ENCODE measurements at places on chromosomes 6 and 20.

DNA sequence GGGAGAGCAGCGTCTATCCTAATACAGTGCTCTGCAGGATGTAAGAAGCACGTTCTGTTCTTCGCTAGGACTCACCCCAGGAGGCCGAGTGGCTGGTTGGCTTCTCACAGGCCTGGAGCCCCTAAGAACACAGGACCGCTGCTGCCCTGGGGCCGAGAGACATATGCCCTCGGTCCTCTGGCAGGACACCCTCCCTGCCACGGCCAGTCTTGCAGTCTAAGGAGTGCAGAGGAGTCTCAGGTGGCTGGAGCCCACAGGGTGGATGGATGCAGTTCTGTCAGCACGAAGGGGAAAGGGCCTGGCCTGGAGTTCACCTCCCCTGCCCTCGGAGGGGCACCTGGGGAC is 96.5 kb downstream of the SMOC2 start:
- no peak for DNase-seq

DNA sequence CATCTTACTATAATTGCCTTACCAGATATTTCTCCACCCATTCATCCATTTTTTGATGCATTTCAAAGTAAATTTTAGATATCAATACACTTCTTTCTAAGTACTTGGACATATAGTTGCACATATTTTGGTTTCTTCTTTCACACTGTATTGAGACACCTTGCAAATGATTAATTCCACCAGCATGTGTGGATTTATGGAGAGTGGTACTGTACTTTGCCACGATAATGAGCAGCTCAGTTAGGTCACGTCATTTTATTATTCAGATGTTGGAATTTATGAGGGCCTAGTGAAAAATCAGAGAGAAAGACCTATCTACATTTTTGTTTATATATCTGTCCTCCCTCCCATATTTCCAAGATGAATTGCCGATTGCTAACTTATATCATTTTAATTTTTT is 5.3 kb downstream of the NFYA start:
- DNase-seq: no peak

- no peak for DNase-seq
These were observed 47.5 kb upstream of the MPC1 start for GRCh38 chr6:166430269-166430668.

DNA sequence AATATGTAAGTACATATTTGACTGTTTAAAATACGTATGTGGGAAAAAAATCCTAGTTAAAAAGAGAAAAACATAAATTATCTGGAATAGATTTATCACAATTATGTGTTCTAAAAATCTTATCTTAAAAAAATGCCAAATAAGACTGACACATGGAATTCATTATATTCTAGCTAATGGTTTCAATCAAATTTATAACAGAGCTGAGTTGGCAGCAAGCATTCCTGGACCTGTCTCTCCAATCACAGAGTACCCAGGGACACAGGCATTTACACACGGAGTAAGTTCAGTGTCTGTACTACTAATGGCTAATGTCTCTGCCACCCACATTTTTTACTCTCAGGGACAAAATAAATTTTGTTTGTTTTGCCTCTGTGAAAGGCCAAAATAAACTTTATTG is 122.3 kb downstream of the RPS12 start:
- no peak for DNase-seq

DNA sequence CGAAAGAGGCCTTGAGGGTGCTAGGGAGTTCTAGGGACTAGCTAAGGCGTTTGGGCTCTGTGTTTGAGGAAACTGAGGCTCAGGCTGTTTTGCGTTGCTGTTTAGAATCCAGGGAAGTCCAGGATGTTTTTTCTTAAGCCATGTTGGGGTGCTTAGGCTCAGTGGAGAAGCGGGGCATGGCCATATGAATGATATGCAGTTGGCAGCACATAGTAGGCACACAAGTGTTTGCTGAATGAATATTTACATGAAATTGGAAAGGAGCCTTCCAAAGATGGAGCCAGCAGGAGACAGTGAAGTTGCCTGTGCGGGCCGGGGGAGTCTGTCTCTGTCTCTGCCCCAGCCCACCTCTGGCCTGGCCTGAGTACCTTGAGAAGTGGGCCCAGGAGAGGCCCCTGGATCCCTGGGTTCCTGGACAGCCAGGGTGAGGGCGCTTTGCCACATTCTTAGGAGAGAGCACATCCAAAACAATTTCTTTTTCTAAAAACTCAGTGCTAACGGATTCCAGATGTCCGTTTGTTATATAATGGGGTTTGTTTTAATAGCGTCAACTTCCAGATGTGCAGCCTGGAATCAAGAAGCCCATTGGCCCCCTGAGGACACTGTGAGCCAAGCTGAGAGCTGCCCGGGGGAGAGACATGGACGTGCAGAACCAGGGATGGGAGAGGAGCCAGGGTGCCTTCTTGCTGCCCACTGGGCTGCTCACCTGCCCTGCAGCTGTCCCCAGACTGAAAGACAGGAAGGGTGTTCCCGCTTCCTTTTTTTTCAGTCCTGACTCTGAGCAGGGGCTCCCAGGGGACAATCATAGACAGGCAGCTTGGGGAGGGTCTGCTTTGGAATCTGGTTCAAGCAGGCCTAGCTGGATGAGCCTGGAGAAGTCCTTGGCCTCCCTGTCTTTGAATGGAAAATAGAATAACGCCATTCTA is 20.1 kb upstream of the EMILIN3 start:
- DNase-seq: no peak

GRCh38 chr20:35461620-35462019 is 6.2 kb downstream of the CEP250 start:
- DNase-seq: peak; percentile 22

DNA sequence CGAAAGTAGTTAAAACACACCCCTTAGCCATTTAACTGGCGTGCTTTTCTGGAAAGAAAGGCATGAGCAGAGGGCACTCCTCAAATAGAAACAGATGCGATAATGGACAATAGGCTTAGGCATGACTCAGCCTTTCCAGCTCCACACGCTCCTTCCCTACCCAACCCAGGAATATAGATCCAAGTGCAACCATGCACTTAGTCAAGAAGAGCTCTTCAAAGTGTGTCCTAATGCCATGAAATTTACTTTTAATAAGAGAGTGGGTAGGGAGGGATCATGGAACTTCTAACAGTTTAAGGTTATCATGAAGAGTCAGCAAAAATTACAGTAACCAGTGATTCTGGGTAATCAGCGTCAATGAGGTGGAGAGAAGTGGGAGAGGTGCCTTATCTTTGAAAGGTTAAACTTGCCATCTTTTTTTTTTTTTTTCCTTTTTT is 2.4 kb upstream of the EFHC1 start:
- DNase-seq: peak; percentile 57

- DNase-seq: no peak
These were observed 85.5 kb downstream of the UNC5CL start for GRCh38 chr6:40953486-40953885.

Measured in choroid plexus epithelial cell (primary cell).